ENCODE measurements at places on chromosomes 6 and 20.

- DNase-seq, result no peak
Observed at GRCh38 chr6:111802015-111802414, 71.2 kb downstream of the FYN start.

DNA sequence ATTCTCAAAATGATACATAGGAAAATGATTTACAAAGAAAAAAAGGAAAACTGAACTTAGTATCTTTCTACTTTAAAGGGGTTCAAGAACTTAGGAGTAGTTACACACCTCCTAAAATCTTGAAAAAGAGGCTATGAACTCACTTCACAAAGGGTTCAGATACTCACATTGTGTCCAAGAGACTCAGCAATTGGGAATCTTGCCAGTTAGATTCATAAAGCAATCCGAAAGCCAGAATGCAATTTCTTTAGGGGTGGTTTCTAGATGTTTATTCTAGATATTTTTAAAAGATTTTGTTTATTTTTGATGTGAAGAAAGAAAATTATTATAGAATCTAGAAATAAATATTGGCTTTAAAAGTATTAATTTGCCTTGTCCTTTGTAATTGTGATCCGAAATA lies 1.7 kb upstream of the MYB start:
- DNase-seq, result no peak

GRCh38 chr6:157133856-157134255 lies 189.5 kb downstream of the TMEM242 start:
- DNase-seq, result no peak

GRCh38 chr20:18263723-18264122 lies 24.6 kb upstream of the ZNF133 start:
- no peak for DNase-seq

- no peak for DNase-seq
Observed at GRCh38 chr6:54335871-54336270, 27.6 kb downstream of the TINAG start.

GRCh38 chr20:61690993-61691838 lies 374.5 kb downstream of the TAF4 start:
- no peak for DNase-seq
